NCI-H2171 treated with DMSO at 0.1 percent for 48 hours (cell line): ENCODE measurements at places on chromosomes 7 and 10.
A peak's percentile ranks its signal among the peaks of the same experiment; 100 is the strongest.

DNA sequence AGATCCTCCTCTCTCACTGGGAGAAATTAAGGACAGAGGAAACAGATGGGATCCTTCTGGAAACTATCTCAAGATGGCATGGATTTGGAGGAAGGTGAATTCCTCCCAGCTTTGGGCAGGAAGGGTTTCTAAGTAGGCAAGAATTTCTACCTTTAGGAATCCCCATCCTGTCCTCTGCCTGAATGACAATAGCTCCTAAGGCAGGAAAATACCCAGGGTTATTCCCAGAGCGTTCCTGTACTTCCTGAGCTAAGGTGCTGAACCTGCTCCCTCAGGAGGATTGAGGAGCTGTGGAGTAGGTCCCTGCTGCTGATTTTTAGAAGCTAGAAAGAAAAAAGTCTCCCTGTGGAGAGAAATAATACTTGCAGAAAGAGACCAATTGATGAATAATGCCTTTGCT is 568 bp downstream of the MGAM2 start:
- no peak for DNase-seq

- DNase-seq = no peak
Observed at GRCh38 chr10:103740611-103741010, 114.8 kb downstream of the SH3PXD2A start.

DNA sequence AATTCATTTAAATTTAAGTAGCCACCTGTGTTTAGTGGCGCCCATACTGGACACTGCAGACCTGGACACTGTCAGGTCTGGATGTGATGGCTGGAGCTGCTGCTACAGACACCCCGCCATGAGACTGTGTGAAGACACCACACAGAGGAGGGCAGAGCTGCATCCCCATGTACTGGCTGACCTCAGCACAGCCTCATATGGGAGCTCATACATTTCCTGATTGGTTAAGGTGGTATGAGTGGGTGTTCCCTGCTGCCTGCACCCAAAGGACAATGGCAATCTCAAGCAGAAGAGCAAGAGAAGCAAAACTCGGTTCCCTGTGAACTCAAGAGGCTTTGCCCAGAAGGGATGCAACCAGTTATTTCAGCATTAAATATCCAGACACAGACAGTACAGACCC is 60.0 kb downstream of the DLG5 start:
- no peak for DNase-seq

- no peak for DNase-seq
Observed at GRCh38 chr7:130875901-130876300, 141.9 kb upstream of the KLF14 start.

DNA sequence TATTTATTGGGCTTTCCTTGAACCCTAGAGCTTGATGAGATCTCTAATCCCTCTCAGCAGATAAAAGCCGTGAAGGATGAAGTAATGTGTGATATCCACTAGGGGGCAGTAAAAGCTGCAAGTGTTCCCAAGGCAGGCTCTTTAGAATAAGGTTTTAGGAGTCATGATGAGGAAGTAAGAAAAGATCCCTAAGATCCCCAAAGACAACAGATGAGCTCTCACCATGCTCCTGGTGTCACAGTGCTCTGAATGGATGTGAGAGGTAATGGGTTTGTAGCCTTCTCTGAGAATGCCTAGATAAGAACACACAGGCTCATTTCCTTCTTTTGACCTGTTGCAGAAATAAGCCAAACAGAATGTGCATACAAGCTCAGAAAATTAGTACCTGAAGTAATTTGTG is 70.4 kb upstream of the ITPRID1 start:
- peak; percentile 61 for DNase-seq

DNA sequence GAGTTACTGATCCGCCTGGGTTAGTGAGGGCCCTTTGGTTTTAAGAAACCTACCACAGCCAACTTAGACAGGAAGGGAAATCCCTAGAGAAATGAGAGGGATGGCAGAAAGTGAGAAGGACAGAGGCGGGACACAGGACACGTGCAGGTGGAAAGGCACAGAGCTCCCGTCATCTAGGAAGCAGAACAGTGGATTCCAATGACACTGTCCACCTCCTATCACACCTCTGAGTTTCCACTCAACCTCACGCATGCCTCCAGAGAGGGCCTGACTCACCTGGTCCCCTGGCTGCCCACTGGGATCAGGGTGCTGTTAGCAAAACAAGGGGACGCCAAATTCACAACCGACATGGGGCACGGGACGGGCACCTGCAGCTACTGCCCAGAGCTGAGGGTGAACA is 26.3 kb downstream of the CPXM2 start:
- no peak for DNase-seq

GRCh38 chr7:81845744-81846241 is 75.9 kb upstream of the HGF start:
- peak; percentile 93 for DNase-seq
